Activated CD4-positive, alpha-beta T cell treated with anti-CD3 and anti-CD28 coated beads for 36 hours (primary cell): ENCODE measurements at places on chromosomes 16 and 17.

GRCh38 chr17:68108313-68109000 is 72.9 kb downstream of the KPNA2 start:
- no peak for DNase-seq

GRCh38 chr16:19138601-19139000 is 24.8 kb downstream of the ITPRIPL2 start:
- DNase-seq = no peak

DNA sequence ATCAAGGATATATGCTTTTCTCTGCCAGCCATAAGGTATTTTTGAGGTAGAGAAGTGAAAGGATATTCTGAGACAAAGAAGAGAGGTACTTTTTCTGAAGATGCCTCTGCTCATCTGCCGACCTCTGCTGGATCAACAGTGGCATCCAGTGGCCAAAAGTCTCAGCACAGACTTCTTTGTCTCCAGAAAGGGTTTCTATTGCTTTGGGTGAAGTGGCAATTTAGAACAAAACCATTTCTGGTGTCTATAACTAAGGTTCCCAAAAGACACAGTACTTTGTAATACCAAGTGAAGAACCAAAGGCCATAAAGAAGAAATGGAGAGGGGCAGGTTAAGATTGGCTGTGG is 155.2 kb upstream of the C17orf78 start:
- DNase-seq = peak; percentile 38

GRCh38 chr16:74186561-74186971 is 110.0 kb upstream of the PSMD7 start:
- no peak for DNase-seq

- DNase-seq = no peak
Measured at GRCh38 chr17:58615768-58616659, 75.8 kb downstream of the TEX14 start.

GRCh38 chr16:52066962-52067361 is 480.0 kb downstream of the TOX3 start:
- no peak for DNase-seq

DNA sequence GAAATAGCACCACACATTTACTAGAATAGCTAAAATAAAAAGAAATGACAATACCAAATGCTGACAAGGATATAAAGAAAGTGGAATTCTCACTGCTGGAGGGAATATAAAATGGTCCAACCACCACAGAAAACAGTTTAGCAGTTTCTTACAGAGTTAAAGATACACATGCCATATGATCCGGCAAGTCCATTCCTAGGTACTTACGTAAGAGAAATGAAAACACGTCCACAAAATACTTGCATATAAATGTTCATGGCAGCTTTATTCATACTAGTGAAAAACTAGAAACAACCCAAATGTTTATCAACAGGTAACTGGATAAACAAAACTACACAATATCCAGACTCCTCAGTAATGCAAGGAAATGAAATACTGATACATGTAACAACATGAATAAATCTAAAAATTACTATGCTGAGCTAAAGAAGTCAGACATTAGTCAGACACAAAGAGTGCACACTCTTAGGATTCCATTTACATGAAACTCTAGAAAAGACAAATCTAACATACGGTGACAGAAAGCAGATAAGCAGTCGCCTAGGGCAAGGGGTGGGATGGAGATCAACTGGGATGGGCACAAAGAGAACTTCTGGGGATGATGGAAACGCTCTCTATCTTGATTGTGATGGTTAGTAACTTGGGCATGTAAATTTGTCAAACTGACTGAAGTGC is 76.4 kb downstream of the SMG6 start:
- DNase-seq = no peak

DNA sequence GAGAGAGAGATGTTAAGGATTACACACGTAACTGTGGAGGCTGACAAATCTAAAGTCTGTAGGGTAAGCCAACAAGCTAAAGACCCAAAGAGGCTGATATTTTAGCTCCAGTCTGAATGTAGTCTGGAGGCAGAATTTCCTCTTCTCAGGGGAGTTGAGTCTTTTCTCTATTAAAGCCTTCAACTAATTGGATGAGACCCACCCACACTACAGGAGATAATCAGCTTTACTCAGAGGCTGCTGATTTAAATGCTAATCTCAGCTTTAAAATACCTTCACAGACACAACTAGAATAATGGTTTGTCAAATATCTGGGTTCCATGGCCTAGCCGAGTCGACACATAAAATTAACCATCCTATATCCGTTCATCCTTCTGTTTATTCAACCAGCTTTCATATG is 204.3 kb upstream of the PSMD7 start:
- DNase-seq = no peak

DNA sequence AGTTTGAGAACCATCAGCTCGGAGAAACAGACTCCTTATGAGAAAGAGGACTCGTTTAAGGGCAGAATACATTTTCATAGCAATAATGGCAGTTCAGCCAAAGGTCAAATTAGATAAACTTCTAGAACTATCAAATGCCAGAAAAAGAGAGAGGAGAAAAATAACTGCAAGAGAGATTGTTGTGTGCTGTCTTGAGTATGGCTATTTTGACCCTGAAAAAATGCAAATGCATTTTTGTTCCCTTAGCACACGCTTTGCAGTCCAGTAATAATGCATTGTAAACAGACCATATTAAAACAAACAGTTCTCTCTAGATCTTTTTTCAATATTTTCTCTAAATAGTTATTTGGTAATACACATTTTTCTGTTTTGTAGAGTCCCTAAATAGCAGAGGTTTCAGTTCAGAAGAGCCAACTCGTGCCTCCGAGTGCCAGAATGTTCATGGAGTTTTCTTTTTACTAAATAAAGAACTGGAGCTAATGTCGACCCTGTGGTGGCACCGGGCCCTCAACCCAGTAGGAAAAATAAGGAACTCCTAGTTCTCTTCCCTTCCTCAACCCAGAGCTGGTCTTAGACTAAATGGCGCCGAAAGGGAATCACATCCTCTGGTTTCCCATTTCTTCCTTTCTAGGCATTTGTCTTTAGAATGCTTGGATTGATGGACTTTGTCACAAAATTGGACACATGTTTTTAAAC is 298.0 kb downstream of the MAP2K4 start:
- no peak for DNase-seq

DNA sequence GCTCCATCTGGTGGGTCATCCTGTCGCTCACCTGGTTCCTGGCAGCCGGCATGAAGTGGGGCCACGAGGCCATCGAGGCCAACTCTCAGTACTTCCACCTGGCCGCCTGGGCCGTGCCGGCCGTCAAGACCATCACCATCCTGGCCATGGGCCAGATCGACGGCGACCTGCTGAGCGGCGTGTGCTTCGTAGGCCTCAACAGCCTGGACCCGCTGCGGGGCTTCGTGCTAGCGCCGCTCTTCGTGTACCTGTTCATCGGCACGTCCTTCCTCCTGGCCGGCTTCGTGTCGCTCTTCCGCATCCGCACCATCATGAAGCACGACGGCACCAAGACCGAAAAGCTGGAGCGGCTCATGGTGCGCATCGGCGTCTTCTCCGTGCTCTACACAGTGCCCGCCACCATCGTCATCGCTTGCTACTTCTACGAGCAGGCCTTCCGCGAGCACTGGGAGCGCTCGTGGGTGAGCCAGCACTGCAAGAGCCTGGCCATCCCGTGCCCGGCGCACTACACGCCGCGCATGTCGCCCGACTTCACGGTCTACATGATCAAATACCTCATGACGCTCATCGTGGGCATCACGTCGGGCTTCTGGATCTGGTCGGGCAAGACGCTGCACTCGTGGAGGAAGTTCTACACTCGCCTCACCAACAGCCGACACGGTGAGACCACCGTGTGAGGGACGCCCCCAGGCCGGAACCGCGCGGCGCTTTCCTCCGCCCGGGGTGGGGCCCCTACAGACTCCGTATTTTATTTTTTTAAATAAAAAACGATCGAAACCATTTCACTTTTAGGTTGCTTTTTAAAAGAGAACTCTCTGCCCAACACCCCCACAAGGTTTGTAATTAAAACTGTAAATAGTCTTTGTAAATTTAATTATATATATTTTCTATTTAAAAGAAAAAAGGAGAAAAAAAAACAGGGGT is 1.7 kb downstream of the FZD2 start:
- DNase-seq = no peak

- DNase-seq = no peak
Measured at GRCh38 chr17:64497565-64498035, 746 bp upstream of the POLG2 start.

GRCh38 chr16:77344341-77344740 is 90.5 kb downstream of the ADAMTS18 start:
- peak; percentile 14 for DNase-seq

DNA sequence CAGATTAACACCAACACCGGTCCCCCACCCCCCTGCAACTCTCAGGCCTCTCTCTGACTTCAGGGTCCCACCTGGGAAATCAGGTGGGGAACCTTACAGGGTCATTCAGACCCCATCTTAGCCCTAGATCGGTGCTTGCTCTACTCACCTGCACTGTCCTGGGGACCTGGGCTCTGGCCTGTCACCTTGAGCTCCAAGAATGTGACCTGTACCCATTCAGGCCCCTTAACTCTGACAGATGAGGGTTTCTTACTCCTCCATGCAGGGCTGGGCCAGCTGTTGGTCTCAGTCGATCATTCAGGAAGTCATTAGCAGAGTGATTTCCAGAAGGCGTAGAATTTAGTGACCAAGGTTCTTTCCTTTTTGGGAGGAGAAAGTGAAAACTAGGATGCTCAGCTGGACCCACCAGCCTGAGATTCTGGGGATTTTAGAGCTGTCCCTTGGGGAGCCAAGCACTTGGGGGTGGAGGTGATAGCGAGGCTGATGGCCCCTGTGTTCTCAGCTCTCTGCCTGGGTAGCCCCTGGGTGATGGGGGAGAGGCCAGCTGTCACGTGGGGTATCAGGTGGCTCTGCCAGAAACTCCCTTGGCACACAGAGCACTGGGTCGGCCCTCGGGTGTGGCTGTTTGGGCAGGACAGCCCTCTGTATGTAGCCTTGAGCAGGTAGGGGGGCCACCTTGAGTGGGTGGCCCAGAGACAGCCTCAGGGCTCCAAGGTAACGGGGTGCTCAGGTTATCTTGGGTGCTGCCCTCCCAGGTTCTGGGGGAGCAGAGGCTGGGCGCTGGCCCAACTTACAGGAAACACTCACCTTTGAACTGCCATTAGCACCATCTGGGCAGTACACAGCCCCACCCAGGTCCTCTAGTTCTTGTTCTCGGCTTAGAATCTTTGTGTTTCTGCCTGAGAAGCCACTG is 724 bp downstream of the MVP start:
- peak; percentile 78 for DNase-seq
